ENCODE measurements at places on chromosomes 4 and X.

- no peak for DNase-seq
These were observed 62.1 kb downstream of the GALNTL6 start for GRCh38 chr4:171875291-171875690.

DNA sequence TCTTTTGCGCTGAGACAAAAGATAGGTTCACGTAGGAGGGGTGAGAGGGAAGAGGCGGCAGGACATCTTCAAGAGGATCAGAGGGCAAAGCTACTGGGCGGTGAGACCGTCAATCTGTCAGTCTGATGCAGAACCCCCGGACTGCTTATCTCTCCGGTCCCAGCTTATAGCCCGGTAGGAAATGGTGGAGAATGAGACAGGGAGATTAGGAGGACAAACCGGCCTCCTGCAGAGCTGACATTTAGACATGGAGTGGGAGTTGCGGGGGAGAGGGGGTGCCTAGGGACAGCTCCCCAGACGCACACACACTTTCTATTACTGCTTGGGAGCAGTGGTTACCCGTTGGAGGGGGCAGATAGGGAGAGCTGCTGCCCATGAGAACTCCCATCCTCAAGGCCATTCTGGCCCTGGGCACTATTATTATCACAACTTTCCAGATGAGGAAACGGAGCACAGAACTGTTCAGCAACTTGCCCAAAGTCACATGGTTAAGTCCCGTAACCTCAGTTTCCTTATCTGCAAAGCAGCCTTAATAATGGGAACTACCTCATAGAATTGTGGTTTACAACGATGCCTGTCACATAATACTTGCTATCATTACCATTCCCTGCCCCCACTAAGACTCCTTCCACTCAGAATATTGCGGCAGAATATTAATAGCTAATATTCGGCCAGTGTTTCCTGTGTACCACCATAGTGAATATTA is 1.1 kb upstream of the HDAC6 start:
- no peak for DNase-seq

DNA sequence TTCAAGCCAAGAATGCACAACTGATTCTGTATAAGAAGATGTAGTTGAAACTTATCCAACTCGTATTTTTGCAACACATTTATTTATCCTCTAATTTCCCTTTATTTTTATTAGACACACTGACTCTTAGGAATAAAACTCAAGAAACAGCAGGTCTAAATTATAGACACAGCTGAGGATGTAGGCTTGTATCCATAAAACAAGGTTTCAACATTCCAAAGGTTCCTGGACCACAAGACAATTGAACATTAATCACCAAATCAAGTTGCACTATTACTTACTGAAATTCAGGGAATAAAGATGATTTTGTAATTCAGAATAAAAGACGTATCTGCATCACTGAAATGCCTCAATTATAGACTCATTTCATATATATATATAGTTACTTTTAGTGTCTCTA is 683.5 kb upstream of the GRIA3 start:
- no peak for DNase-seq

- DNase-seq, result no peak
These were observed 175.8 kb downstream of the FAM13A start for GRCh38 chr4:88881227-88881569.

DNA sequence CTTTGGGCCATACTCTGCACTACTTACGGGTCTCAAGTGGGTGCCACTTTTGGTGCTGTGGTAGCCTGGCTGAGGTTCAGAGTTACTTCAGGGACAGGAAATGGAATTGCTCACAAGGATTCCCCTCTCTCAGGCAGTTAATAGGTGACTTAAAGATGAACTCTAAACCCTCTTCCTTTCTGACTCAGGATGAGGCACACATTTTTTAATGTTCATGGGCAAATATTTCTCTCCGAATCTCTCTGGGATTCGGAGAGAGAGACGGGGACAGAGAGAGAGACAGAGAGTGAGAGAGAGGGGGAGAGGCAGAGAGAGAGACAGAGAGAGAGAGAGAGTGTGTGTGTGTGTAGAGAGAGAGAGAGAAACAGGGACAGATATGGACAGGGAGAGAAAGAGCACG is 79.8 kb downstream of the NYX start:
- no peak for DNase-seq

DNA sequence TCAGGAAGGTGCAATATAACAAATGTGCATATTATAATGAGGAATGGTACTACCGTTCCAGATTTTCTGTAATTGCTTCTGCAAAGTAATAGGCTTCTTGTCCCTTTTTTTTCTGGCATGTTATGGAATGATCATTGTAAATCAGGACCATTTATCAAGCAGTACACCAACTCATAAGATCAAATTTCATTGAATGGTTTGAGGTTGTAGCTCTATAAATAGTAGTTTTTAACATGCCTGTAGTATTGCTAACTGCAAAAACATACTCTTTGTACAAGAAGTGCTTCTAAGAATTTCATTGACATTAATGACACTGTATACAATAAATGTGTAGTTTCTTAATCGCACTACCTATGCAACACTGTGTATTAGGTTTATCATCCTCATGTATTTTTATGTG is 12.6 kb downstream of the IBSP start:
- no peak for DNase-seq

DNA sequence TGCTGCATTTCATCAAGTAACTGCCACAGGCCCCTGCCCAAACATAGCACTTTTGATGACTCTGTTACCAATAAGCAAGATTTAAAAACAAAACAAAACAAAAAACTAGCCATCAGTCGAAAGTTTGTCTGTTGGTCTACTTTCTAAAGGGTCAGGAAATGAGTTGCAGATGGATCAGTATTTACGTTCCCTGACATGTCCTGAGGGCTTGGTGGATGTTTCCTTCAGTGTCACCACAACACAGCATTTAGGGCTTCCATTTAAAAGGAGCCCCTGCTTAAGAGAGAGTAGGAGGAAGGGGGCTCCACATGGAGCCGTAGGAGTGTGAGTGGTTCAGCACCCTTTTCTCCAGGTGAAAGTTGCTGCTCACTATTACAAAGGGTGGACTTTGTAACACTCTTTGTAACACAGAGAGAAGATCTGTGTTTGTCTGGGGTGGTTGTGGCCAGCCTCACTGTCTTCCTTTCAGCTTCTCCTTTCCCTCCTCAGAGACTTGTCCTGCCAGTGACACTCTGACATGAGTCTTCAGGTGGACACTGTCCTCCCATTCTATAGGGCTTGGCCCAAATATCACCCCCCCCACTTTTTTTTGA is 167.5 kb upstream of the PDE5A start:
- DNase-seq, result no peak

GRCh38 chr4:101191302-101192098 is 155.8 kb downstream of the PPP3CA start:
- no peak for DNase-seq

DNA sequence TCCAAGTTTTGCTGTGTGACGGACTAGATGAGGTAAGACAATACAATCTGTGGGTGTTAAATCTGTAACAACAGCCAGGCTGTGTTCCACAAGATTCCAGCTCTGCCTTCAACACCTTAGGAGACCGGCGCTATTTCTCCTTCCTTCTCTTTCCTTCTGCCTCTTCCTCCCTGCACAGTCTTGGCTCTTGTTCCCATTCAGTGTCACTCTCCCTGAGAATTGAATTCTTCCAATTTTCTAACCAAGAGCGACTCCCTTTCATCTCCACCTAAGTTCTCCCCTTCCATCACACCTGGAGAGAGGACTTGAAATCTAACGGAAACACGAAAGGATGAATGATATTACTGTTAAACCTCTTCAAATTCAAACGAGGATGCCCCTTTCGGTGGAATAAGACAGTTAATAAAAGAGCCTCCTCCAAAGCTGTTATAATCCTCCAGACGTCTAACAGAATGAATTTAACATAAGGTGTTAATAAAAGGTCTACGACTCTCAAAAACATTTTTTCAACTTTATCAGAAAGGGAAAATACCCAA is 2.7 kb downstream of the EPHA5 start:
- DNase-seq, result no peak

DNA sequence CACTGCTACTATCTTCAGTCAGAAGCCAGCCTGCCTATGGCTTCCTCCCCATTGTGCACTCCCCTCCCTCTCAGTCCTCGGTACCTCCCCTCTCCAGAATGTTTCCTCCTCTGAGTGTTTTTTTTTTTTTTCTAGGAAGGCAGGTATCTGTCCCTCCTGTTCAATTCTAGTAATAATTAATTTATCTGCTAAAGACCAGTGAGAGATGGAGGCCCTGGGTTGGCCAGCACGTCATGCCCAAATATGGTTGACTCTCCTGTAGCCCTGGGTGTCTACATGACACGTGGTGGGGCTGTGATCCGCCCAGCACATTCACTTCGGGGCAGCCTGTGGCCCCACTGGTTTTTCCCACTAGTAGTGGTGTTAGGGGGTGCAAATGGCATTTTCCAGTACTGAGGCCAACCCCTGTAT is 1.8 kb downstream of the FLNA start:
- DNase-seq, result no peak

DNA sequence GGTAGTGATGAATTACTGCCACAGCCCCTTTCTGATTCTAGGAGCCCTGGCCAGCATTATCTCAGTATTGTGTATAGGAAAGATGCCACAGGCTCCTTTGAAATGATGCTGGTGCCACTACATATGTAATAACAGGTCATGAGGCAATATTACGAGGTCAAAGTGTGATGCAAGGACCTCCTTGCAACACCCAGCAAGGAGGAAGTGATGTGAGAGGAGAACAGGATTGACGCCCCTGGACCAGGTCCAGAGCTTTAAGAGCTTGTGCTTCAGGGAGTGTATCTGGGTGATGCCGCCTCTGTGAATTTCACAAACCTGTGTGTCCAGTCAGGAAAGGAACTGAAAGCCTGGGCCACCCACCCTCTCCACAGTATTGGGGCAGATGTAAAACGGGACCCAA is 261.8 kb downstream of the MID1IP1 start:
- no peak for DNase-seq

DNA sequence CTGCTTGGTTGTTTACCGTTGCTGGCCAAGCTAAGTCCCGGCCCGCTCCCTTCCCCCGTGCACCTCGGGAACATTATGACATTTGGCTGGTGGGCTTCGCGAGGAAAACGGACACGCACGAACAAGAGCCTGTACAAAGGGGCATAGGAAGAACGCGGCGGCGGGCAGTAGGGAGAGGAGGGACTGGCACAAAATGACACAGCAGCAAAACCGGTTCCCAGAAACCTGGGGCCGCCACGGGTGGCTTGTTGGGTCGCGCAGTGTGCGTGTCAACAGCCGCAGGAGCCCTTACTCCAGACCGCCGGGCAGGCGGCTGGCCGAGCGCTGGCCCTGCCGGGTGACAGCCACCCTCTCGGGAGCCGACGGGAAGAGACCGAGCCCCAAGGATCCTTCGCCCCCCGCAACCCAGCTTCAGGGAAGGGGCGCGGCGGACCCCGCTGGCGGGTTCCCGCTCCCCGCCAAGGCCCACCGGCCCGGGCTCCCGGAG is 1.6 kb upstream of the LIN54 start:
- DNase-seq, result peak; percentile 15

- no peak for DNase-seq
These were observed 185.9 kb downstream of the DHRSX start for GRCh38 chrX:2314831-2315365.

GRCh38 chr4:39889226-39889625 is 88.5 kb downstream of the PDS5A start:
- no peak for DNase-seq

GRCh38 chr4:159881158-159881557 is 778.3 kb downstream of the RAPGEF2 start:
- no peak for DNase-seq

DNA sequence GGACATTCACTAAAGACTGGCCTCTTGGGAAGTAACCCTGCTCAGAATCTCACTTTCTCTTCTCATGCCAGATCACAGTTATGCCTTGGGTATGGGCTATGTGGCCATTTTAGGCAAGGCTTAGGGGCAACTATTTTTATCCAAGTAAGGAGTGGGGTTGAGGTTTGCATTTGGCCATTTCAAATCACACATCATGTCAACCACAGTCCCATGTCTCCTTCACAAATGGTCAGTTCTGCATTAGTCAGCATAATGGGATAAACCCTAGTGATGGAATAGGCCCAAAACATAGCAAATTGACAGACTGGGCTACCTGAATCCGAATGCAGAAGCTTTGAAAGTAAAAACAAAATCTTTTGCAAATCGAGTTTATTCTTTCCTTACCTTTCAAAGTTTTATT is 827 bp upstream of the RTL3 start:
- DNase-seq, result no peak

GRCh38 chr4:136687118-136687517 is 845.2 kb downstream of the PCDH18 start:
- DNase-seq, result no peak

Measured in stimulated activated CD4-positive, alpha-beta T cell treated with anti-CD3 and anti-CD28 coated beads, Interleukin-2, amount 100 ng/mL, for 48 hours (primary cell).